ENCODE measurements at places on chromosomes 7 and 10.

DNA sequence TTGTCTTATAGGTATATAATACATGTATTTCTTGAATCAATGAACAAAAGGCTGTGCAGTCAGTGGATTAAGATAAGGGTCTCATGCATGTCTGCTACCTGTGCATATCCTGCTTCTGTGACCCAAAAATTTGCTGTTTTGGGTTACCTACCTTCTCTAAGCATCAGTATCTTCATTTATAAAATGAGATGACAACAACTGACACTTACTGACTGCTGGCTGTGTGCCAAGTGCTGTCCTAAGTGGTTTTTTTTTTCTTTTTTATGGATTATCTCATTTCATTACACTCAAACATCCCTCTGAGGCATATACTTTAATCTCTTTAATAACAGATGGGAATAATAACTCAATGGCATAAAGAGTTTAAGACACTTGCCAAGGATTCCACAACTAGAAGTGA lies 2.1 kb downstream of the PDK4 start:
- DNase-seq = no peak

DNA sequence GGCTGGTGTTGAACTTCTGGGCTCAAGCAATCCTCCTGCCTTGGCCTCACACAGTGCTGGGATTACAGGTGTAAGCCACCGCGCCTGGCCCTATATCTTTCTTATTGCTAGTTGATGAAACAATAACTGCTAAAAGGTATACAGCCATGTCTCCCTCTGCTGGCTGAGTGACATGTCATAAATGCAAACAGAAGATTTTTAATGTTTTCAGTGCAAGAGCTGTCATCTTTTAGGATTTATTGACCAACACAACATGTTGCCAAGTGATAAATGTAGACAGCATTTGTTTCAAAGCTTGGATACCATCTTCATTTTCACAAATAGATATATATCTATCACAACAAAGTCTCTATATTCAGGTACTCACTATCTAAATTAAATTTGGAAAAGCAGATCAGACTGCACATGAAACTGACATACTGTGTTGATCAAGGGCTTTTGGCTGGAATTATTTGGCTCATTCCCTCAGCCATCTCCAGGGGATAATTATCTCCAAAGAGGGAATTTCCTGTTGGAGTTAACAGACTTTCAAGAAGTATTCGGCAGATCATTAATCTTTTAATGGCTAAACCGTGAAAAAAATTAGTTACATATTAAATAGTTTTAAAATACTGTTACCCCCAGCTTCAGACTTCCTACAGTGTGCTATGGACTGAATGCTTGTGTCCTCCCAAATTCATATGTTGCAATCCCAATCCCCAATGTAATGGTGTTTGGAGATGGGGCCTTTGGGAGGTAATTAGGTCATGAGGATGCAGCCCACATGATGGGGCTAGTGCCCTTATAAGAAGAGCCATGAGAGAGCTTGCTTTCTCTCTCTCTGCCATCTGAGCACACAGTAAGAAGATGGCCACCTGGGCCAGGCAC lies 41.3 kb upstream of the SRPK2 start:
- peak; percentile 59 for DNase-seq

DNA sequence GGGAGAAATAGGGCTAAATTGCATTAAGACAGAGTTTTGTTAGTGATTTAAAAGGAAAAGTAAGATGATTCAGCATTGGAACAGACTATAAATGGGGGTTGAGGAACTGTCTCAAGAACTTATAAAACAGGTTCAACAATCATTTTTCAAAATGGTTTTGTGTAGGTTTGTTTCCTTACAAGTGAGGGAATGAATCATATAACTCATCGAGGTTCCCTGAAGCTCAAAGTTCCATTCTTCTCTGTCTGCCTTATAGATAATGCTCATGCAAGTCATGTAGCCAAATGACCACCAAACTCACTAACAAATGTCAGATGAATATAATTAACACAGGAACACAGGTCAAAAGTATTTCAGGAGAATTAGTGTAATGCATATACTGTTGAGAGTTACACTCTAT lies 27.7 kb downstream of the ADAM22 start:
- no peak for DNase-seq

DNA sequence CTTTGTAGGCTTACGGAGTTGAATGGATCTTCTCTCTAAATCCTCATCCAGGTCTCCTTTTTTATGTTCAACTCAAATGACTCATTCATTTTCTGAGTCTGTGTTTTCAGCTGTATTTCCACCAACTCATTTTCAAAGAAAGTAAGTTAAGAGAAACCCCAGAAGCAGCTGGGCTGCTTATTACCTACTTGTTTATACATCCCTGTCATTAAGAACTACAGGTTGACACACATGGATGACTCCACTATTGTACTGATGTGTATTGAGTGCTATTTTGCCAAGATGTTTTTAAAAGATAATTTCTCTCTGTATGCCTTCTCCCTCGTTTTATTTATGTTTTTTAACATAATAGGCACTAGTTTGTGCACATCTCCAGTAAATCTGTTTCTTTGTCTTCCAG lies 41.9 kb downstream of the DGKI start:
- no peak for DNase-seq

GRCh38 chr7:127713758-127714157 lies 61.8 kb downstream of the SND1 start:
- no peak for DNase-seq

- DNase-seq = no peak
Measured at GRCh38 chr10:86152354-86152753, 214.2 kb downstream of the GRID1 start.

DNA sequence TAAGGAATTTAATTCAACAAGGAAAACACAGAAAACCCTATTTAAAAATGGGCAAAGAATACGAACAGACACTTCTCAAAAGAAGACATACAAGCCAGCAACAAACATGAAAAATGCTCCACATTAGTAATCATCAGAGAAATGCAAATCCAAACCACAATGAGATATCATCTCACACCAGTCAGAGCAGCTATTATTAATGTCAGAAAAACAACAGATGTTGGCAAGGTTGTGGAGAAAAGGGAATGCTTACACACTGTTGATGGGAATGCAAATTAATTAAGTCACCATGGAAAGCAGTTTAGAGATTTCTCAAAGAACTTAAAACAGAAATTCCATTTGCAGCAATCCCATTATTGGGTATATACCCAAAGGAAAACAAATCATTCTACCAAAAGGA lies 55.2 kb downstream of the GCC1 start:
- DNase-seq = no peak

GRCh38 chr10:132833421-132834111 lies 47.6 kb upstream of the NKX6-2 start:
- DNase-seq = no peak

DNA sequence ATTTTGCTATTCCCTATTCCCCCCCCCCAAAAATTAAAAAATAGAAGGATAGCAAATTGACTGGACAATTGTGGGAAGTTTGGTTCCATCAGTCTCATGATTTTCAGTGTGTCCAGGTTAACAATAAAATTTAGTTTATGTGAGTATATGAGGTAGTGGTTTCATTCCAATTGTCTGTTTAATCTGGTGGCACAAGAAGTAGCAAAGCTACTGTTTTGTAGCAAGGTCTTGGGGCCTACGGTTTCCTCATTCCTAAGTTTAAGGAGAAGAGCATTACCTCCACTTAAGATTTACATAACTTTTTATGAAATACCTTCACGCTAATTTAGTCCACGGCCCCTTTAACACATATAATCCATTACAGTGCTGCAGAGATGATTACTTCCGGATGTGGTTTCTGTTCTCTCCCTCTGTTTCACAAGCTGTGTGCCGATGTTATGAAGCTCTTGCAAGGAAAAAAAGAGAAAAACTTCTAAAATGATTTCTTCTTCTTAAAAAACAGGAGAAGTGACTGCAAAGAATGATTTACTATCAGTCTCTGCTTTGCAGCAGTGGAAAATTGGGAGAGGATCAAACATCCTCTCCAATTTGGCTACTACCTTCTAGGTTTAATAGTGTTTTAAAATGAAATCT lies 32.7 kb upstream of the NPVF start:
- peak; percentile 81 for DNase-seq

- DNase-seq = no peak
Measured at GRCh38 chr10:131213741-131214505, 97.6 kb downstream of the TCERG1L start.

GRCh38 chr10:123562811-123563580 lies 103.2 kb upstream of the GPR26 start:
- DNase-seq = no peak

DNA sequence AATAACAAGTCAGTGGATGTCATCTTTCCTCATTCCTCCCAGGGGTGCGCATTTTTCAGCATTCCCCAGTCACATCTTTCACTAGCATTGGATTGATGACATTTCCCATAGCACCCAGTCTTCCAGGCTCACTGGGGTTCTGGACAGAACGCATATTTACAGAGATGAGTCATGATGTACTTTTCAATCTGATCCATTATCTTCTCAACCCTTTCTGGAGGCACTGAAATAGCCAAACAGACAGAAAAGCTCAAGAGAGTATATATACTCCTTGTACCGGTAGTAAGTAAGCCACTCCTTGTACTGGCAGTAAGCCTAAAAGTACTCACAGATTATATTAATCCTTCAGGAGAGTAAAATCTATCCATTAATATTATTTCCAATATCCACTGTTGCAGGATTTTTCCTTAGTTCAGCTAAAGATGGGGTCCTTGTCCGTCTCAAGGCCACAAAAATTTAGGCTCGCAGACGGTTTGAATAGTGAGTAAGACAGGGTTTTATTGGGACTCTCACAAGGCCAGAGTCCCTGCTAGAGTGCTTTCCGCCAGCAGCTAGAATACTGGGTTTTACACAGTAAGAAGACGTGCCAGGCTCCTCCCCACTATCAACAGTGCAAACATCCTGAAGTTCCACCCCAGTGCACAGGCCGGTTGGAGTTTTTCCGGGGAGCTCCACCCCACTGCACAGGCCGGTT lies 60.8 kb downstream of the MDH2 start:
- DNase-seq = peak; percentile 62

- peak; percentile 5 for DNase-seq
Measured at GRCh38 chr7:41475801-41476459, 227.0 kb downstream of the INHBA start.

DNA sequence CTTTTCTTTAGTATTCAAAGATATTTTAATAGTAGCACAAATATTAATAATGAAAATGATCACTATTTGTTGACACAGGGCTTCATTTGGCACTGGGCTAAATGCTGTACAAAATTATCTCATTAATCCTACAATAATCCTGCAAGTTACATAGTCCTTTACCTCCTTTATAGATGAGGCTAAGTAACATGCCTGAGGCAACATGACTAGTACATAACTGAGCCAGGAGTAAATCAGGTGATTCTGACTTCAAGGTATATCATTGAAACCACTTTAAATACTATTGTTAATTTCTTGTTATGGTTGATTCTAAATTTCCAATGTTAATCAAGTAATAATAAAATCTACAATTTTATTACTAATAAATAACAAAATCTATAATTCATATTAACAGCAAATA lies 39.8 kb downstream of the SEM1 start:
- no peak for DNase-seq

- DNase-seq = peak; percentile 26
Measured at GRCh38 chr7:128841921-128842673, 11.9 kb downstream of the FLNC start.

GRCh38 chr7:95687759-95688343 lies 84.5 kb upstream of the DYNC1I1 start:
- peak; percentile 37 for DNase-seq

GRCh38 chr7:15707570-15707969 lies 21.1 kb upstream of the MEOX2 start:
- DNase-seq = no peak

DNA sequence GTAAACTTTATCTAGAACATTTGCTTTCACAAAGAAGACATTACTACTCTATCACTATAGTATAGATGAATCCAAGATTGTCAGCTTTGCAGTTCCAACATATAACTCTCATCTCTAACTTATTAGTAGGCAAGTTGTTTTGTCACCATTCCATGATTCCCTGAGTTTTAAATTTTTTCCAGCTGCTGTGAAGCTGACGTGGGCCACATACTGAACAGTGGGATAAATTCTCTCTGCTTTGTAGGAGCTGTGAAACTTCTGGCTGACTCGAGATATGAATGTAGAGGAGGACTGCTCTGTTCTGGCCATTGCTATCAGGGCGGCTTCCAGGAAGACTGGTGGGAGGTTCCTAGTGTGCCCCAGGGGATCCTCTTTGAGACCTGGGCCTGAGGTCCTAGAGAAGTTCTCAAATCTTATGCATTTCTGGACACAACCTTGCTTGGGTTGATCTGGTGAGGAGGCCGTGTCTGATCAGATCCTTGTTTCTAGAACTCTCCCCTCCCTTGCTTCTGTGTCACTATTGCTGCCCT lies 58.0 kb downstream of the LSMEM1 start:
- DNase-seq = no peak

- no peak for DNase-seq
Measured at GRCh38 chr10:19964625-19965024, 148.4 kb downstream of the PLXDC2 start.

- DNase-seq = no peak
Measured at GRCh38 chr10:78771808-78772455, 296.8 kb upstream of the ZMIZ1 start.

DNA sequence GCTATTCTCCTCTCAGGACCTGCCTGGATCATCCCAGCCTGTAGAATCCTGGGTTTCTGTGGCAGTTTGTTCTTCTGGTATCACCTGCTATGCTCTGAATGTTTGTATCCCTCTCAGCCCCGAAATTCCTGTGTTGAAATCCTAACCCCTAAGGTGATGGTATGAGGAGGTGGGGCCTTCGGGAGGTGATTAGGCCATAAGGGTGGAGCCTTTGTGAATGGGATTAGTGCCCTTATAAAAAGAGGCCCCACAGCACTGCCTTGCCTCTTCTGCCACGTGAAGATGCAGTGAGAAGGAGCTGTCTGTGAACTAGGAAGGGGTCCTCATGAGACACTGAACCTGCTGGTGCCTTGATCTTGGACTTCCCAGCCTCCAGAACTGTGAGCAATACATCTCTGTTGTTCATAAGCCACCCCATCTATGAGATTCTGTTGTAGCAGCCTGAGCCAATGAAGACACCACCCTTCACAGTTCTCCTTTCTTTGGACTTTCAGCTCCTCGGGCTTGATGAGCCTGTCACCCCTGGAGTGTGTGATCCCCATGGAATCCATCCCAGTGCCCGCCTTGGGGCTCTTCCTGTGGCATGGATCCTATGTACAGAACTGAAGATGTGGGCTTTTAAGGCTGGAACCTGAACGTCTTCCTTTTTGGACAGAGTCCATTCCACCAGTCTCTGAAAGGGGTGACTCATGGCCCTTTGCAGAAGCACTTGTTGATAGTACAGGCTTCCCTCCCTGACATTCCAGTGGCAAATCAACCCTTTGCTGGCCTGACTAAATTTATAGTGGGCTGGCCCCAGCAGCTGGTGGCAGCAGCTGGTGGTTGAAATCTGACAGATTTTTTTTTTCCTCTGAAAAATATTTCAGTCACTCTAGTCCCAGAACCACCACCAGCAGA lies 138.0 kb downstream of the TACC2 start:
- peak; percentile 95 for DNase-seq
